Activated CD4-positive, alpha-beta memory T cell treated with anti-CD3 and anti-CD28 coated beads, Interleukin-2, amount 10 ng/mL, durations not matched to agents 7 days and 5 days (primary cell): ENCODE measurements at places on chromosomes 13 and 19. TPM values are rescaled to one million over a fixed set of nuclear protein-coding genes. Genes with fewer than 3 reads are reported as not detected.
A peak's percentile ranks its signal among the peaks of the same experiment; 100 is the strongest.

DNA sequence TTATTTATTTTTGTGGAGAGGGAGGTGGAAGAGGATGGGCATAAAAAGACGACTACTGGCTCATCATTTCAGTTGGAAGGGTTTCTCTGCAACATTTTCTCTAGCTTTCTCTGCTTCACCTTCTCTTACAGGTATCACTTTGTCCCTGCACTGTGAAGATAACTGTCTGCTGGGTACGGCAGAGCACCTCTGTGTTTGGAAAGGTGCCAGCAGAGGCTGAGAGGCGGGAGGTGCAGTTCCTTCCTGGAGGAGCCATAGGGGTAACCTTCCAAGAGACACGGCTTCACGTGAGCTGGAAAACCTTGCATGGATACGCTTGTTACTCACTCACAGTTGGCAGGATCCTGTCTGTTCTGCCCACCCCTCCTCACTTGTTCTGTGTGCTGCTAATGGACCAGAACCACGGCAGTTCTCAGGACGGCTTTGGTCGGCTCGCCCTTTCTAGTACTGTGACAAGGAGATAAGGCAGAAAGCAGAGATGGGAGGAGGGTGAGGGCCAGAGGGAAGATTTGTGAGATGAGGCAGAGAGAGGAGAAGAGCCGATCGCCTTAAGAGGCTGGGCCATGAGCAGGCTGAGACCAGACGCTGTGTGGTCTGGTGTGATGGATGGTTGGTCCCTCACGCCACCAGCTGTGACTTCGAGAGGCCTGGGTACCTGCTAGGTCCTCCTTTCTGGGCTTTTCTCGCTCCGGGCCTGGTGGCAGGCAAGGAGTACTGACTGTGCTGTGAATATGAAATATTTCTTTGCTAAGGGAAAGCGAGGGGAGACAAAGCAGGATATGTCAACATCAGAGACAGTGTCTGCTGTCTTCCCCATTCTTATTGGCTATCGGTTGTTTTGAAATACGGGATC is 66.8 kb downstream of the MRPL57 start:
- DNase-seq, result no peak

N4BP2L1 gene
- total RNA-seq, result 33.8 TPM

DNA sequence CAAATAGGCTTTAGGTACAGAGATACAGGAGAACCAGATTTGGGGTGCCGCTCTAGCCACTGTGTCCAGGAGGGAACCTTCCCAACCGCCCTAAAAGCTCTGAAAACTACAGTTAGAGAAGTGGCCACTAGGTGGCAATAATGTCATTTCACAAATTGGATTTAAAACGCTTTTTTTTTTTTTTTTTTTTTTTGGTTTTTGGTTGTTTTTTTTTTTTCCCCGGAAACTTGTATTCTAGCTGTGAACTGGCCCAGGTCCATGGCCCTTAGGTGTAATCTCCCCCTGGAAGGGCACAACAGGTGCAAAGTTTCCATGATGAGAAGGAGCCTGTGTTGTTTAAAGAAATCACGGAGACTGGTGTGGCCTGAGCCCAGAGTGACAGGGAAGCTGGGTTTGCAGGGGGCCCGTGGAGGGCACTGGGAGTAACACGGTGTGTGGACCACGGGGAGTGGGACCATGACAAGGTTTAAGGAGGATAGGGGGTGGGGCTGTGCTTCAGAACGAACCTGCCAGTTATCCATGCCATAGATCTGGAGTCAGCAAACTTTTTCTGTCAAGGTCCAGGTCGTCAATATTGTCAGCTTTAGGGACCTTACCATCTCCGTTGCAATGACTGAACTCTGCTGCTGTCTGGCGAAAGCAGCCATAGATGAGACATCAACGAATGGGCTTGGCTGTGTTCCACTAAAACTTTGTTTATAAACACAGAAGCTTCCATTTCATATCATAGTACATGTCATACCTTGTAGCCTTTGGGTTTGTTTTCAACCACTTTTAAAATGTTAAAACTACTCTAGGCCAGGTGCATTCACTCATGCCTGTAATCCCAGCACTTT is 10.1 kb downstream of the OR1I1 start:
- peak; percentile 37 for DNase-seq

DNA sequence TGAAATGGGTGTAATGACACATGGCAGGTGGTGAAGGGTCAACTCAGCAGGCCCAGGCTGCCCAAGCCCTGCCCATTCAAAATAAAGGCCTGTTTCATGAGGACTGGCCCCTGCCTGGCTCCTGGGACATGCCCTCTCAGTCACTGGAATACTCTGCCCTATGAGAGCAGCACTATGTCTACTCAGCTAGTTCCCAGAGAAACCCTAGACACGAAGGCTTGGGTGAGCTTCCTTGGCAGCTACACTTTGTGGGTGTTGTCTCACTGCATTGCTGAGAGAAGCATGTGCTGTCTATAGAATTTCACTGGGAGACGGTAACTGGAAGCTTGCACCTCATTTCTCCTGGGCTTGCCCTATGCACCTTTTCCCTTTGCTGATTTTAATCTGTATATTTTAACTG is 752.8 kb downstream of the LIG4 start:
- no peak for DNase-seq

- DNase-seq, result no peak
Observed at GRCh38 chr13:110572778-110573118, 11.2 kb upstream of the RAB20 start.

DNA sequence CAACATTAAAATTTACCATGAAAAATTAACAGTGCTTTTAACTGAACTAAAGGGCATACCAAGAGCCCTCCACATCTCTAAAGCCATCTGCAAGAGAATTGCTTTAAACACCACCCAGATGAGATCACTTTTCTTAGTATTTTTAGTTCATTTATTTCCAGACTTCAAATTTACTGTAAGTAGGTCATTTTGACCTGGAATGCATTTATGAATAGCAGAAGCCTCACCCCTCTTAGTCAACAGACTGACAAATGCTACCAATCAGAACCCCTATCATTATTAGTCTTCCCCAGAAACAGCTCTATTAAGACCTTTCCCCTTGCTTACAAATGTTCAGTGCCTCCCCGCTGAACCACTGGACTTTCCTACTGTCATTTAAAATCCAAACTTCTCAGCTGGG is 27.3 kb downstream of the RUBCNL start:
- DNase-seq, result no peak

- DNase-seq, result no peak
Observed at GRCh38 chr19:32177686-32178085, 167.7 kb upstream of the ZNF507 start.

DNA sequence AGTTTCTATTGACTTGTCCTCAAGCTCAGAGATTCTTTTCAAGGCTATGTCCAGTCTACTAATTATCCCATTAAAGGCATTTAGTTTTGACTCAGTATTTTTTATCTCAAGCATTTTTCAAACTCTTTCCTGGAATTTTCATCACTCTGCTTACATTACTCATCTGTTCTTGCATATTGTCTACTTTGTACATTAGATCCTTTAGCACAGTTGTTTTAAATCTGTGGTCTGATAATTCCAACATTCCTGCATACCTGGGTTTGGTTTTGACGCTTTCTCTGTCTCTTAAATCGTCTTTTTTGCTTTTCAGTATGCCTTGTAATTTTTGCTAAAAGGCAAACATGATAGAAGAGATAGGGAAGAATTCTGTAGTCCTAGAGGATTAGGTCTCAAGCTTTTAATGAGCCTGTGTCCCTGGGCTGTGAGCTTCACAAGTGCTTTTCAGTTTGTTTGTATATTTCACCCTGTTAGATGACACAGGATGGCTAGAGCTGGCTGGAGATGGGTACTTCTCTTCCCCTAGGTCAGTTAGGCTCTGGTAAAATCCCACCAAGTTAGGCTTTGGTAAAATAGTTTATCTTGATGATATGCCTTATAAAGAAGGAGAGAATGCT is 46.1 kb upstream of the GPC6 start:
- DNase-seq, result no peak

DNA sequence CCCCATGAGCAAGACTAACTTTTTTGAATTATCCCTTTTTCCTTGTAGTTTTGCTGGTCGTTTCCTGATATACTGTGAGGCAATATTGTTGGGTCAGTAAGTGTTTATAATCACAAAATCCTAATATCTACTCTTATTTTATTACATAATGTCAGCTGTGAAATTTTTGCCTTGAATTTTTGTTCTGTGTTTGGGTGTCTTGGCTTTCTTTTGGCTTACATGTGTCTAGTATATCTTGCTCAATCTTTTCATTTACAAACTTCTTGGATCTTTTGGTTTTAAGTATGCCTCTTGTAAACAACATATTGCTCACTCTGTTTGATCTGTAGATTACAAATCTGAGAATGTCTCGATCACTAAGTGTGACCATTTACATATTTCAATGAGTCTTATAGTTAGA is 330.3 kb upstream of the ARGLU1 start:
- no peak for DNase-seq

DNA sequence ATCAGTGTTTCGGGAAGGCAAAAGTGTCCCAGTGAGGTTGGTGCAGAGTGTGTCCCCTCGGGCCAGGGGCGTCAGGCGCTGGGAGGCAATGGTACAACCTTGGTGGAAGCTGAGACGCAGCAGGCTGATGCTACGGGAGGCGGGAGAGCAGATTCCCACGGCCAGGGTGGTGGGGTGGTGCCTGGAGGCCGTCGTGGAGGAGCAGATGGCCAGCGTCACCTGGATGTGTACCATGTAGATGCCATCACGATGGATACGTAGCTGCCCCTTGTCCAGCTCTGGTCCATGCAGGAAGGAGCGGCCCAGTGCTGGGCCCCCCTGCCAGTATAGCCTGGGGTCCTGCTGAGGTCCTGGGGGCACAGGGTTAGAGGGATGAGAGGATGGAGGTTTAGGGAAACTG is 4.9 kb downstream of the CD70 start:
- DNase-seq, result no peak

GRCh38 chr19:480016-480855 is 16.1 kb upstream of the MADCAM1 start:
- DNase-seq, result peak; percentile 36

DNA sequence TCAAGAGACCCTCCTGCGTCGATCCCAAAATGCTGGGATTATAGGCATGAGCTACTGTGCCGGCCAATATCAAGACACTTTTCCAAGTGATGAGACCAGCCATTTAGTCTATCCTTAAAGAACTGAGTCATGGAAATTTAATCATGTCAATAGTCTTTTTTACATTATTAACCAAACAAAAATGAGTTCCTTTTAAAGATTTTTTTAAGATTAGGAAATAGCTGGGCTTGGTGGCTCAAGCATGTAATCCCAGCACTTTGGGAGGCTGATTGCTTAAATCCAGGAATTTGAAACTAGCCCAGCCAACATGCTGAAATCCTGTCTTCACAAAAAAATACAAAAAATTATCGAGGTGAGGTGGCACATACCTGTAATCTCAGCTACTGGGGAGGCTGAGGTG is 16.7 kb upstream of the ZNF564 start:
- DNase-seq, result no peak

GRCh38 chr19:1172353-1173158 is 1.5 kb downstream of the SBNO2 start:
- DNase-seq, result no peak

DNA sequence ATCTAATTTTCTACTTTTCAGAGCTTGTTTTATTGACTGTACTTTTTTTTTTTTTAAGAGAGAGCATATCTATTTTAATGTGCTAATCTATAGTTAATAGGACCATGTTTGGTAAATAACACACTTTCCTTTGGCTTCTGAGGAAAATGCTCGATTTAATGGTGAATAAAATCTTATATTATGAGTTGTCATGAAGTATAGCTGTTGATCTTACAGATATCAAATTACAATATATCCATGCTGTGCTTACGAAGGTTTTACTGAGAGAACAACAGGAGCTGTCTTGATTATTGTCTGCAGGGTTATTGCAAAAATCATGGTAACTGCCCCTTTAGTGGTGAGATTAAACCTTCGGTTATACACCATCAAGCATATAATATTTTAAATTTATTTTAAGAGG is 29.6 kb downstream of the URI1 start:
- no peak for DNase-seq

GRCh38 chr13:61045251-61045650 is 370.4 kb downstream of the PCDH20 start:
- DNase-seq, result no peak

- no peak for DNase-seq
Observed at GRCh38 chr19:33868076-33868735, 71.5 kb downstream of the KCTD15 start.

DNA sequence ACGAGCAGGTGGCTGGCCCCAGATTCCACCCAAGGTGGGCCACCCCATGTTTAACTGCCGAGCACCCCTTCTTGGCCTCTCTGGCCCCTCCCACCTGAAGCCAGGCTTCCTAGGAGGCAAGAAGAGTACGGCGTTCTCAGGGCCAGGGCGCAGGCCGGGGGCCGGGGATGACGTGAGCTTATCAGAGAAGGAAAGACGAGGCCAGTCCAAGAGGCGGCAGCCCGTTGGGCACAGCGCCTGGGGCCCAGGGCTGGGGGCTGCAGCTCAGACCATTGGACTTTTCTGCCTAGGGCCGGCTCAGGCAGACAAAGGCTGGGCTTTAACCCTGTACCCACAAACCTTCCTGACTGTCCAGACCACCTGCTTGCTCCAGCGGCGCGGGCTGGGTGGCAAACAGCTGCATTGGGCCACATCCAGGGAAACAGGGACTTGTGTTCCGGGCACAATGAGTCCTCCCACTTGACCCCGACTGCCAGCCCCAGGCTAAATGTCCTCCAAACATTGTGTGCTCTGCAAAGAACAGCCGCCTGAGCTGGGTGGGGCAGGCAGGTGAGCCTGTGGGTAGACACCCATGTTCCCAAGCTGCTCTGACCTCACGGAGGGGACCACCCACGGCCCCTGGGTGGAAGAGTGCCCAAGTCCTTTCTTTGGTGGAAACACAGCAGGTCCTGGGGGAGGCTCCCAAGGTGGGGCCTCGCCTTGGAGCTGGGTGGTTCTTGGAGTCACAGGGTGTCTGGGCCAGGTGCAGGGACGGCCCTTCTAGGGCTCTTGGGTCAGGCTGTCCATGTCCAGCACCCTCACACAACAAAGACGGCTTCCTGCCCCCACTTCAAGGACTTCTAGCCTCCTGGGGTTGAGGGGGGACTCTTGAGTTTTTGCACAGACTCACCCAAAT is 21.9 kb downstream of the COMP start:
- no peak for DNase-seq

CTXN1 gene
- not detected for total RNA-seq

DACT3 gene
- total RNA-seq, result 0.15 TPM

GRCh38 chr19:33559996-33560395 is 38.4 kb upstream of the PEPD start:
- no peak for DNase-seq

DNA sequence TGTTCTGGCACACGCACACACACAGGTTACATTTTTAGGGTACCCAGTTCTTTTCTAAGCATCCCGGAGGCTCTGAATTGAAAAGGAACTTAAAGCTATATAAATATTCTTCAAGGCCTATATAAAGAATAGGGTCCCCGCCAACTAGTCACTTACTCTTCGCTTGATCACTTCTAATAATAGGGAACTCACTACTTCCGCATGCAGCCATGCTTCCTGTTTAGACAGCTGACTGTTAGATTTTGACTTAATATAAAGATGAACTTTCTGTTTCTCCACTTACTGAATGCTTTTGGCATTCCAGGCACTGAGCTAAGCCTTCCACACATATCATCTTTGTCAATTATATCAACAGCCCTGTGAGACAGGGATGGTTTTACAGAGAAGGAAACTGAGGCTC is 259.6 kb downstream of the TSHZ3 start:
- DNase-seq, result no peak

SLC7A9 gene
- total RNA-seq, result 0.30 TPM

TEX101 gene
- not detected for total RNA-seq

- DNase-seq, result peak; percentile 47
Observed at GRCh38 chr19:36488846-36489117, 579 bp downstream of the ZNF566 start.

STK24 gene
- total RNA-seq, result 189 TPM
